ENCODE measurements at places on chromosomes 1 and 21.

DNA sequence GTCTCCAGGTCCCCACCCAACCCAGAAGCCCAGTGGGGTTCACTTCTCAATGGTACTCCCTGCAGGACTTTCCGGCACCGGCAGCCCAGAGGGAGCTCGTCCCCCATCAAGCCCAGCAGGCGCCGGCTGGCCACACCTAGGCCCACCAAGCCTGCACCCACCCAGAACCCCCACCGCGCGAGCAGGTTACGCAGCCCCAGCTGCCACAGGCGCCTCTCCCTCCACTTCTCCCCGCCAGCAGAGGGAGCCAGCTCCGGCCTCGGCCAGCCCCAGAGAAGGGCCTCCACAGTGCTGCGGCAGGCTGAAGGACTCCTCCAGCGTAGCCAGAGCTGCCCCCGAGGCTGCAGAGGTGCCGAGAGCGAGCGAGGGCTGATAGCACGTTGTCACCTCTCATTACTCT is 722.3 kb downstream of the PLA2G4A start:
- no peak for ATAC-seq

DNA sequence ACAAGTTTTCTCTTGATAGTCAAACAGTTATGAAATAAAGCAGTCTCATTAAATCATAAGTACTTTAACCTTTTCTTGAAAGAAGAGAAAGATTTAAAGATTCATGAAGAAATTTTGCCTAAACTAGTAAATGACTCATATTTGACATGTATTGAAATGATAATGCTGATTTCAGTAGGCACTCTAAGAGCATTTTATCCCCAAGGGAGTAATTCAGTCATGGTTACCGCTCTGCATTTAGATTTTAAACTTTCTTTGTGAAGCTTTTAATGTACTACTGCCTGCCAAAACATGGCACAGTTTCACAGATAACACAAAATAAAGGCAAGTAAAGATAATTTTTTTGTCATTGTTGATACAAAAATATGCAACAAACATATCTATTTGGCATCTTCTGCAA is 6.8 kb downstream of the USH2A start:
- no peak for ATAC-seq

DNA sequence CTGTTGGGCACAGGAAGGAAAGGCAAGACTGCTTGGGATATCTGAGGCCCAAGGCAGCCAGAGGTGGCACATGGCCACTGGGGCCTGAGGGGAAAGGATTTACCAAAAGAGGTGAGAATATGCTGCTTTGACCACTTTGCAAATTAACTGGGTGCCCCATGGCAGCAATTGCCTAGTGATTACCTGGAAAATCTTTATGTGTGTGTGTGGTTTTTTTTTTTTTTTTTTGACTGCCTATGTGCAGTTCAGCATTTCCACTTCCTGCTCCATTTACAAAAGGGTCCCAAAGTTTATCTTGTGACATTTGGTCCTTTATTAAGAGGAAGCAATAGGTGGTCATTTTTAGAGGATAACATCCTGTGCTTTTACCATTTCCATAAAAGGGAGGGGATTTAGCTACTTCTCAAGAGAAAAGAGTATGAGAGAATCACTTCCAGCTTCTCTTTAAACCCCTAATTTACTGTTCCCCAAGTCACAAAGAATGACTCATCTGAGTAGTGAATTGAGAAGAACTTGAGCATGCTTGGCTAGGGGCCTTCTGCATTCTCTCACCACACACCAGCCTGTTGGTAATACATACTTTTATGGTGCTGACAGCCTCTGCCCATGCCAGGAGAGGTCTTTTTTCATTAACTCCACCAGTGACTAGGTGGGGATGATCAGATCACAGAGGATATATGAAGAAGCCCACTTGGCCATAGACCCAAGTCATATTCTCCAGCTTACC is 52.1 kb downstream of the SYDE2 start:
- ATAC-seq: peak; percentile 85

DNA sequence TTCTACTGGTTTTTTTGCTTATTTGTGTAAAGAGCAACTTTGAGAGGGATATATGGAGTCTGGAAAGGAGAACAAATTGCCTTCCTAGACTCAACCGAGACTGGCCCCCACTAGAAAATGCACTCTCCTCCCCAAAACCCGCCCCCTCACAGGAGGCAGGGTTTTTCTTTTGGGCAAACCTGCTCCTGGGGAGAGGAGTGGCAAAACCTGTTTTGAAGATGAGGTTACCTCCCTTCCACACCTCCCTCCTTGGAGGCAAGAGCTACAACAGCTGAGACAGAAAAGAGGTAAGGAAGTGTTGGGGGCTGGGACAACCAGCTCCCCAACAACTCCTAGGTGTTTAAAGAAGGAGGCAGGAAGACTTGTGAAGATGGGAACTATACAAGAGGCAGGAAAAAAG is at the start of gene BNIPL:
BNIPL (plus strand) TSS at position 231 of the 400 bp plus-strand sequence; CDS start at position 371, 140 bp downstream.
- ATAC-seq: no peak

DNA sequence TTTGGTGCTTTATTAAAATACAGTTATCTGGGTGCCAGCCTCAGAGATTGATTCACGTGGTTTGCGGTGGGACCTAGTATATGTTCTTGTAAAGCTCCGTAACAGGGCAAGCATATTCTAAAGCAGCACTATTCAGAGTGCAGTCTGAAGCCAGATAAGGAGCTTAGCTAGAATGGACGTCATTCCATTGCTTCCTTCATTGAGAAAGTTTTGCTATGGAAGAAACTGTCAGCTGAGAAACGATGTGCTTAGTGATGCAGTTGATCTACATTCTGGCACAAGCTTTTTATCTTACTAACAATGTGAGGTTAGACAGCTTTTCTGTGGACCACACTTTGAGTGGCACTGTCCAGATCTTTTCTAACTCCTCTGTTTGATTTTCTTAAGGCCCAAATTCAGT is 26.2 kb downstream of the SLC44A3 start:
- ATAC-seq: no peak

GRCh38 chr21:43365611-43366426 is 61.1 kb downstream of the SIK1 start:
- no peak for ATAC-seq

DNA sequence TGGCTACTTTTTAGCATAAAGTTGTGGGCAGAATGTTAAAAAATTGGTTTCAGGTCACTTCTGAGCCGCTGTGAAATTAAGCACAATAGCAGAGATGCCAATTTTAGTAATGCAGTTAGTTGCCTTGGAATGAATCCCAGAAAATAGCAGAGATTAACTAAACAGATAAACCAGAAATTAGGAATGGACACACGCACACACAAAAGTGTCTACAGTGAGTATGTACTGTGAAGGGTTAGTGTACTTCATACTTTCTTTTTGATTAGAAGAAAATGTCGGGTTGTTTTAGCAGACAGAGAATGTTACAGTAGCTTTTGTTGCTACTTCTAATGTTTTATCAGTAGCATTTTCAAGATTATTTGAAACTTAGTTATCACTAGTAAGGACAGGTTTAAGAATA is 106.7 kb downstream of the LEPR start:
- ATAC-seq: no peak

- peak; percentile 77 for ATAC-seq
These were observed 997 bp downstream of the IFNAR2 start for GRCh38 chr21:33230545-33231324.

DNA sequence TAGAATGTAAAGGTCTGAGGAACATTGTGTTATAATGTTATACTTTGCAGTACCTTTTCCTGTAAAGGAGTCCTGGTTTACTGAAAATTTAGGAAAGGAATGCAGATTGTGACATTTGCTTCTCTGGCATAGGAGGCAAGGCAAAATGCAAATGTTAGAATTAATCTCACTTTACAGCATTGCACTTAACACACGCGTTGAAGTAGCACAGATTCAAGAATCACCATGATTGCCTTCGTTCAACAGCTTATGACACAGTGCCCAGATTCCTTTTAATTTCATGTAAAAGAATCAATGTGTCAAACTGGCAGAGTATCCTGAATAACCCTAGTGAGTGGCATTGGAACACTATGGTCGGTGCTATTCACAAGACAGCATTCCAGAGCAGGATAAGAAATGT is 47.4 kb downstream of the RGS7 start:
- ATAC-seq: no peak

GRCh38 chr1:21875621-21876063 is 61.5 kb downstream of the HSPG2 start:
- no peak for ATAC-seq

DNA sequence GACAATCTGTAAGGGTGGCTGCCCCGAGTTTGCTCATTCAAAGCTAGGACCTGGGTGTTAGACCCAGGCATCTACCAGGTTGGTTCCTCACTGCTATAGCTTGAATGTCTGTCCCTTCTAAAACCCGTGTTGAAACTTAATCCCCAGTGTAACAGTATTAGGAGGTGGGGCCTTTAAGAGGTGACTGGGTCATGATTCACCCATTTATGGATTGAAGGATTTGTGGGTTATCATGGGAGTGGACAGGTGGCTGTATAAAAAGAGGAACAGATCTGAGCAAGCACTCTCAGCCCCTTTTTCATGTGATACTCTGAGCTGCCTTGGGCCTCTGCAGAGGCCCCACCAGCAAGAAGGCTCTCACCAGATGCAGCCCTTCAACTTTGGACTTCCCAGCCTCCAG is 29.4 kb downstream of the PSMG1 start:
- ATAC-seq: no peak

DNA sequence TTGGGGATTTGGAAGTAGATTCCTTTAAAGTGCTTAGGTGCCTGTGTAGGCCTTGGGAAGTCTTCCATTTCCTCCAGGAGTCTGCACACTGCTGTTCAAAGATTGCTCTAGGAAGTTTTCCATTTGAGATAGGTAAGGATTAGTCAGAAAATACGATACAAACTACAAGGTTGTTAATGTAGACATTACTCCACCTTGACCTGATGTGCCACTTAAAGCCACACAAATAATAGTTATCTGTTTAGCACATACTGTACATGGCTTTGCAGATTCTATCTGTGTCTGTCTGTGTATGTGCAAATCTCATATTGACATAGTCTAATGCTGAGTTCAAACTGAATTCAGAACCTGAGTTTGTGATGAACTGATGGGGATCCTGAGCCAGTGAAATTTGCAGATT is 118.4 kb downstream of the RHOU start:
- ATAC-seq: no peak

DNA sequence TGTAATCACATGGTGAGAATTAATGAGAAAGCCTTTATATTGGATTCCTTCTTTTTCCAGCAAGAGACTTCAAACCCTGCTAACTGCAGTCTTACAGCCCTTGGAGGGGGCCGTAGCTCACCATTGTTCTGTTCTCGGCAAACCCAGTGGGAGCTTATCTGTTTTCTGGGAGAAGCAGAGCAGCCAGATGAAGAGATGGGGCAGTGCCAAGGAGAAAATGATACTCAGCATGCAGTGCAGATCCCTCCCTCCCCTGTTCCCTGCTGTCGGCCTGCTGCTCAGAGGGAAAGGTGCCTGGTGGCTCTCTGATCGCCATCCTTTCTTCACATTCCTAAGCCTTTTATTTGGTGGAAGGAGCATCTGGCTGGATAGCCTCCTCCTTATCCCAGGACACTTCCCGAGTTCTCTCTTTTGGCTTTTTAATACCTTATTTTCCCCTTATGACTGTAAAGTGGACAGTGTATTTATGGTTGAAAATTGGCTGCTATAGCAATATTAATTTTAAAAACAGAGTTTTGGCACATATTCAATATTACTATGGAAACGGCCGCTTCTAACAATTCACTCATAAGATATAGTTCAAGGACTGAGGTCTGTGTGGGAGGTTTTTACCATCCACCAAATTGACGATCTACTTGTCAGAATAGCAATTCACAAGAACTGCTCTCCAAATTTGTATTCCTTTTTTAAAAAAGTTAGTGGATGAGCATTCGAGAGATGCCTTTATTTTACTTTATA is 203.4 kb downstream of the CRB1 start:
- ATAC-seq: no peak

GRCh38 chr1:200428482-200429205 is 18.8 kb upstream of the ZNF281 start:
- peak; percentile 78 for ATAC-seq

GRCh38 chr1:197980457-197980856 is 63.3 kb downstream of the LHX9 start:
- peak; percentile 28 for ATAC-seq

DNA sequence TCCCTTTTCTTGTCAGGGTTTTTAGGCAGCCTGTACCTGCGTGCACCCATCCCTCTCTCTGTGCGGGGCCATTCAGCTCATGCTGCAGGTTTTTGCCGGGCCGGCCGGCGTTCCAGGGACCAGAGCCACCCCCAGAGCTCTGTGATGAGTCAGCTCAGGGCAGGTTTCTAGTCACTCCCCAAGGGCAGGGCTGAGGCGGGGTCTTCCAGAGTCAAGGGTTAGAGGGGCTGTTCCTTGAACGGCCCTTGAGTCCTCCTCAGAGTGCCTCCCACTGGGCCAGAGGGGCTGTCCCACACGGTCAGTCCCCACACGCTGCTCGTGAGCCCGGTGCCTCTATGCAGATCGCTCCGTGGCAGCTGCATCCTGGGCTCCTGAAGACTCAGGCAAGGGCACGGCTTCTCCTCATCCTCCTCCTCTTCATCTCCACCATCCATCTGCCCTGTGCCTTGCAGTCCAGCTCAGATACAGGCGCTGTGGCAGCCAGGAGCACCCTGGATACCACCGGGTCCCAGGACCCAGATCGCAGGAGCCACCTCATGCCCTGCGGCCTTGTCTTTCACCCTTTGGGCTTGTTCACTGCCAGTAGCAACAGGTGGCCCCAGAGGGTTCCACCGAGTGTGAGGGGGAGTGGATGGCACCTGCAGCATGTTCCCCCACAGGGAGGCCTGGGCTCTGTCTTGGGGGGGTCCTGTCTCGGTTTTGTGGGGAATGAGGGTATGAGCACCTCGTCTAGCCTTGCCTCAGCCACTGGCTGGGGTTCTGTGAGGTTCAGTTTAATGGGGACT is 17.4 kb downstream of the SLX9 start:
- no peak for ATAC-seq

DNA sequence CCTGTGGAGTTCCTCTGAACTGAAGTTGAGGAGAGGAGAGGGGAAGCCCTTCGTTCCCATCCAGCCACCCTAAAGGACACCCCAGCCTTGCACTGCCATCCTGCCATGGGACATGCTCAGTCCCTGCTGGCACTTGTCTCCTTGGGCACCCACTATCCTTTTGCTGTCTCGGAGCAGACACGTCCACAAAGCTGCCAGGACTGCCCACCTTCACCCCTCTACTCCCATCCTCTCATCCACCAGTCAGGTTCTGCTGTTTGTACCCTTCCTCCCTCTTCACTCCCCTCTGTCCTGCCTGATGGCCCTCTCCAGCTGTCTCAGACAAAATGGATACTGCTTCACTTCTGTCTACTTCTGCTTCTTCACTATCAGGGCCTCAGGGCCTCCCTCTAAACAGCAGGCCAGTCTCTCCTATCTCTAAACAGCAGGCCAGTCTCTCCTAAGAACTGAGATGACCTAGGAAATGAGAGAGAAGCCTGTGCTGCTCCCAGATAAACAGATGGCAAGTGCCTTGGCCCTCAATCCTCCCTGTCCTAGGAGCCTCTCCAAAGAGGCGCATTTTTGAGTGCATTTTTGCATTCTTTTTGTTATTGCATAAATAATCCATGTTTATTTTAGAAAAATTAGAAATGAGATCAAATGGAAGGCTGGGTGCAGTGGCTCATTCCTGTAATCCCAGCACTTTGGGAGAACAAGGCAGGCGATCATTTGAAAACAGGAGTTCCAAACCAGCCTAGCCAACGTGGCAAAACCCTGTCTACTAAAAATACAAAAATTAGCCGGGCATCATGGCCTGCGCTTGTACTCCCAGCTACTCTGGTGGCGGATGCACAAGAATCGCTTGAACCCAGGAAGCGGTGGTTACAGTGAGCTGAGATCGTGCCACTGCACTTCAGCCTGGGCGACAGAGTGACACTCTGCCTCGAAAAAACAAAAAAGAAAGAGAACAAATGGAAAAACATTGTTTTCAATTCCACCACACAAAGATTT is 4.4 kb upstream of the PYCR2 start:
- no peak for ATAC-seq

GRCh38 chr21:45373991-45374816 is 30.8 kb upstream of the COL18A1 start:
- ATAC-seq: no peak

GRCh38 chr1:50968821-50969610 is 1.0 kb upstream of the CDKN2C start:
- peak; percentile 62 for ATAC-seq

All from stimulated activated memory B cell treated with anti-CD40 and anti-IgM and Interleukin-4, amounts not matched to agents 10 μg/mL and 1 μg/mL and 100 μg/mL, for 72 hours (primary cell).